Suppressor macrophage treated with lipopolysaccharide for 1 hour (primary cell): ENCODE measurements at places on chromosomes 12 and 14.
A peak's percentile ranks its signal among the peaks of the same experiment; 100 is the strongest.

DNA sequence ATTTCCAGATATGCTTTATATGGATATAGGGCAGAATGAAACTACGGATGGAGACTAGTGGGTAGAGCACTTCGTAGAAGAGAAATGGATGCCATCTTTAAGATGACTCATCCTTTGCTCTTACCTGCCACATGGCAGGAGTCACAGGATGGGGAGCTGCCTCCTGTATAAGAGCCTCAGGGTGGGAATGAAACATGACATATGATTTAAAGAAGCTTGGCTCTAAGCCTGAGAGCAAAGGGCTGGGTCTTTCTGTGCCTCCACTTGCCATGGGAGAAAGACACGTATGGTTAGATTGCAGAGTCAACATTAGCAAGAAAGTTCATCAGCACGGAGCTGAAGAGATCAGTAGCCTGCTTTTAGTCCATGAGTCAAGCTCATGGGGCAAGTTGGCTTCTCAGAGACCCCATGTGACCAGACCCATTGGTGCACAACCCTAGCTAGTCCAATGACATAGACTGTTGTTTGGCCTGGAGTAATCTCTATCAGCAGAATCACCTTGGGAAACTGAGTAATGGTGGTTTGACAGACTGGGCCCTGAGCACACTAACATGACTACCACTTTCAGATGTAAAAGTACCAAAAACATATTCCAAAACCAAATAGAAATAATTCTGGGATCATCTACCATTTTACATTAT lies 38.1 kb upstream of the IL22 start:
- DNase-seq: no peak

DNA sequence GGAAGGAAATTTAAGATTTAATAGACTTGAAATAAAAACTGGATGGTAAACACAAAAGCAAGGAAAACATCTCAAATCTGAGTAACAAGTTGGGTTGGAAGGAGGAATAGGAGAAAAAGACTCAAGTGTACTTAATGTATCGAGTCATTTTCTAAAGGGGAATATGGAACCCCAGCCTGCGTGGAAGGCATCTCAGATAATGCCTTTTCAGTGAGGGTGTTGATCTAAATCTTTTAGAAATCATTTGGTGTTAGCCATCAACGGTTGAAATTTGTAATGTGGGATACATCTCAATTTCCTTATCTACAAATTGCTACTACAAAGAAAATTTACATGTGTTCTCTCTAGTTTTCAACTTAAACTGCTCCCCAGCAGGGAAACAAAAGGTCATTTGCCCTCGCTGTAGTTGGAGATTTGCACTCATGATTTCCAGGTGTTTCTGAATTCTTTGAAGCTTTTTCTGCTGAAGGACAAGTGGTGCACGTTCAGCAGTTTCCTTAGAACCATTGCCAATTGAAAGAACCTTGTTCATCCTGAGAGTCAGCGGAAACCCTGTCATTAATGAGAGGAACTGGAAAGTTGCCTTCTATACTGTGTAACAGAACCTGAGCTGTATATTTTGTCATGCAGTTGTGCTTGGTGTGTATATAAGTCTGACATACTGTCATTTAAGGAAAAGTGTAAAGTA lies 2.2 kb downstream of the PCBP2 start:
- DNase-seq: no peak

- no peak for DNase-seq
Observed at GRCh38 chr12:95699579-95699978, 91.0 kb downstream of the NTN4 start.

DNA sequence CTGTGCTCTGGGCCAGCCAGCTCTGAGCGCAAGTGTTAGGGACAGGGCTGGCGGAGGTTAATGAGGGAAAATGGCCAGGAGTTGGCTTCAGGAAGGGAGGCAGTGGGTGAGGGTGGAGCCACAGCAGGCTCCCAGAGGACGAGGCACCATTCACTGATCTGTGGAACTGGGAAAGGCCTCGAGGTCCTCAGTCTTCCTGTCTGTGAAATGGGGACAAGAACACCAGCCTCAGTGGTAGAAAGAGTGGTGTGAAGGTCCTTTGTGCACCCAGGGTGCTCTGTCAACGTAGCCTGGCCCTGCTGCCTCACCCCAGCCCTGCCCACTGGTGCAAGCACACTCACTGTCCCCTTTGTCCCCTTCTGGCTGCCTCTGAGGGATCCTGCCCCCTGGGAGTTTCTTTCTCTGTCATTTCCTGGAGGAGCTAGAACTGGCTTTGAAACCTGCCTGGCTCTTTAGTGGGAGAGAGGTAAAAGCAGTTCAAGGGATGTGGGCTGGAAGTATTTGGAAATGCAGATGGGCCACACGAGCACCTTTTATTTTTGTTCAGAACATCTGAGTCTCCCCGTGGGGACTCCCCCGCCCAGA lies 25.0 kb downstream of the SYNDIG1L start:
- DNase-seq: no peak

DNA sequence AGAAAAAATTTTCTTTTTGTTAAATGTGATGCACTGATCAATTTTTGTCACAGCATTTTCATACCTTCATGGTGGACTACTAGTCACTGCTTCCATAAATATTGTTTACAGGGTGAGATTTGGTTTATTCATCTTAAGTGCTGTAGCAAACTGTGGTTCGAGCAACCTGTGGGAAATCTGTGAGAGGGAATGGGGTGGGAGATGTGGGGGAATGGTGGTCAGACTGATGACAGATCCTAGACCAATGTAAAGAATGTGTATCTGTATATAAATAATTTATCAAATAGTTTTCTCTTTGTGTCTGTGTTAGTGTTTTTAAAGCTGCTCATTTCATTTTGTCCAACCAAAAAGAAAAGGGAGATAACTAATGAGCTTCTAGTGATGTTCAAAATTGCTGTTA lies 26.7 kb downstream of the CSRP2 start:
- DNase-seq: no peak

DNA sequence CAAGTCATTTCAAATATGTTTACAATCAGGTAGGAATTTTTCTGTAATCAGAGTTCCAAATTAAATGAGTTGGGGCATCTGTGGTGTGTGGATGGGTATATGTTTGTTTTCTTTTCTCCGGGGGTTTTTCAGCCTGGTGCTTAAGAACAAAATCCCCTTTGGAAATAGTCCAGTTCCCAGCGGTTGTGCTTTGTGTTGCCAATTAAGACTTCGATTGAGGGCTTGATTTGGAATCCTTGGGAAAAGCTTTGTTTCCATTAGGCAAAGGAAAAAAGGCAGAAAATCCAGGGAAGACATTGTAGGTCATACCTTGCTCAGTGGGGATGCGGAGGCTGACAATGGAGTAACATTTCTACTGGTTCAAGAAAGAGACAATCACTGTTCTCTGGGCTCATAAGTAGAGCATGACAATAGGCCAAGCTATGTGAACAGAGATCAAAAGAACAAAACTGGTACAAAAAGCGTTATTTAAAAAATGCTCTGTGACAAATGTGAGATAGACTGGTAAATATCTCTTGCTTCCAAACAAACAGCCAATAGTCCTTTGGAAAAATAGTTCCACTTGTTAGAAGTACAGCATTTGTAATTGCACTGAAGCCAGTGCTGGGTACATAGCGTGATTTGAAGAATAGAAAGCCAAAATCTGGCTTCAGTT lies 79.7 kb downstream of the EML1 start:
- no peak for DNase-seq

- peak; percentile 29 for DNase-seq
Observed at GRCh38 chr12:104741497-104742367, 216.4 kb downstream of the SLC41A2 start.

DNA sequence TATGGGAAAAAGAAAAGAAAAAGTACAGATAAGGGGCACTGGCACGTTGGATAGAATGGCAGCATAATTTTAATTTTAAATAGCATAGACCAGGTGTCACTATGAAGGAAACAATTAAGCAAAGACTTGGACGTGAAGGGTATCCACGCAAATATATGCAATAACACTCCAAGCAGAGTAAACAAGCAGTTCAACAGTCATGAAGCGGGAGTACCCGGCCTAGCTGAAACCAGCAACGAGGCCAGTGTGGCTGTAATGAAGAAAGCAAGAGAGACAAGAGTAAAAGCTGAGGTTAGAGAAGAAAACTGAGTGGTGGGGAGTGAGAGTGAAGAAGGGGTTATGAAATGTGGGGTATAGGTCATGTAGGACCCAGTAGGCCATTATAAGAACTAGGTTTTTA lies 85.4 kb downstream of the BCL2L14 start:
- DNase-seq: no peak

DNA sequence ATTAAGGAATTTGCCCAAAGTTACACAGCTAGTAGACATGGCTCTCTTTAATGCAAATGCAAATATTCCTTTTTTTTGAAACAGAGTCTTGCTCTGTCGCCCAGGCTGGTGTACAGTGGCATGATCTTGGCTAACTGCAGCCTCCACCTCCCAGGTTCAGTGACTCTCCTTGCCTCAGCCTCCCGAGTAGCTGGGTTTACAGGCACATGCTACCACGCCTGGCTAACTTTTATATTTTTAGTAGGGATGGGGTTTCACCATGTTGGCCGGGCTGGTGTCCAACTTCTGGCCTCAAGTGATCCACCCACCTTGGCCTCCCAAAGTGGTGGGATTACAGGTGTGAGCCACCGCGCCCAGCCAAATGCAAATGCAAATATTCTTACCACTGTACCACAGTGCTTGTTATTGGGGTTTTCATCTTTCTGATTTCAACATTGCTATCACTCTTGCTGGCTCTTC lies 24.5 kb upstream of the HIGD1C start:
- no peak for DNase-seq

DNA sequence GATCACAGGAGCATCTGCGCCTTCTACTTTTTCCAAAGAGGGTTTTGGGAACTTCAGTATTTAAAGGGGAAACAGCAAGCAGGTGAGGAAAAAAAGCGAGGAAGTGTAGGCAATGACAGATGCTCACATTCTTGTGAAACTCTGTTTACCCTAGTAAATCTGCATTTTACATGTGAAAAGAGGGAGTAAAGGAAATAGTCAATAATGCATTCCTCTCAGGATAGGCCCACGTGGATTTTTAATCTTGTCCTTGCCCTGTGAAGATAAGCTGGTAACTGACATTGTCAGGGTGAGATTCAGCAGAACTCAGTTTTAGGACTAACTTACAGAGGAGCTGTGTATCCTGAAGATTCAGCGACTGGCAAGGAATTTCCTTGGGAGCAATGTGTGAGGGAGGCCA lies 1119.2 kb upstream of the TMEM132C start:
- no peak for DNase-seq

DNA sequence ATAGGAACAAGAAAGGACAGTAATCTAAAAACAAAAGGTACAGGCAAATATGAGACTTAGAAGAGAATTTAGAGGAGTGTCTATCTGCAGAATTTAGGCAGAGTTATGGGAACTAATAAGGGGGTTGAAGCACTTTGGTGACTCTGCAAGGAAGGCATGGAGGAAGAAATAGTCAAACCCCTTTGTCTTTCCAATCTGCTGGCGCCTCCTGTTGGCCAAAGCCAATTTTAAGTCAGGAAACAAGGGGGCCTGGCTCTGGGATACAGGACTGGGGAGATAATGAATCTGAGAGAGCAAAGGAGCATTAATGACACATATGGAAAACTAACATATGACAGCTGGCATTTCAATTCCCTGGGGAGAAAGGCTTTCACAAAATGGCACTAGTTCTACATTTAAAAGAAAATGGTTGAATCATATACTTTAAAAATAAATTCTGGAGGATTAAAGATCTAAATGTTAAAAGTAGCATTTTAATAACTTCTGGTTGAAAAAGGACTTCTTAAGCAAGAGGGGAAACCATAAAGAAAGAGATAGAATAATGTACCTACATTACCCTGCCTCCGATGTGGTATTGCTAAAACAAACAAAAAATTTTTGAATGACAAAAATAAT lies 48.5 kb upstream of the CSRP2 start:
- peak; percentile 72 for DNase-seq

DNA sequence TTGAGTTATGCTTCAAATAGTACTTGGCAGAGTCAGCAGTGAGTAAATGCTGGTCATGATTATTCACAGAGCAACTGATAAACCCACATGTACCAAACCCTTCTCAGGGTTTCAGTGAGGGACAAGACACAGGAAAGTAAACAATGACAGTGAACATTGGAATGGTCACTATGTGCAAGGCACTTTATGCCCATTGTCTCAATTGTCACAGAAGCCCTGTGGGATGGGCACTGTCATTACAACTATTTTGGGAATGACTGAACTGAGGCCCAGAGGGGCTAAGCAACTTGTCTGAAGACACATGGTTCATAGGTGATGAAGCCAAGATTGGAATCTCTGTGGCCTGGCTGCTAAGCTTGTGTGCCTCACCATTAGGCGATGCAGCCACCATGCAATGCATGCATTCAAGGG lies 238.5 kb downstream of the RBM19 start:
- DNase-seq: no peak

- no peak for DNase-seq
Observed at GRCh38 chr12:15886372-15887042, 4.3 kb downstream of the STRAP start.

GRCh38 chr12:59651229-59651920 lies 55.5 kb downstream of the SLC16A7 start:
- DNase-seq: no peak

DNA sequence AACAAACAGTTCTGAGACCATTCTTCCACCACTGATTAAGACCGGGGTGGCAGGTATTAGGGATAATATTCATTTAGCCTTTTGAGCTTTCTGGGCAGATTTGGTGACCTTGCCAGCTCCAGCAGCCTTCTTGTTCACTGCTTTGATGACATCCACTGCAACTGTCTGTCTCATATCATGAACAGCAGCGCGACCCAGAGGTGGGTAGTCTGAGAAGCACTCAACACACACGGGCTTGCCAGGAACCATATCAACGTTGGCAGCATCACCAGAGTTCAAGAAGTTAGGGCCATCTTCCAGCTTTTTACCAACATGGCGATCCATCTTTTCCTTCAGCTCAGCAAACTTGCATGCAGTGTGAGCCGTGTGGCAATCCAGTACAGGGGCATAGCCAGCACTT lies 16.9 kb downstream of the AEBP2 start:
- no peak for DNase-seq

- no peak for DNase-seq
Observed at GRCh38 chr14:101509730-101510371, 51.4 kb upstream of the DIO3 start.

GRCh38 chr12:59066445-59066844 lies 146.1 kb upstream of the LRIG3 start:
- no peak for DNase-seq

DNA sequence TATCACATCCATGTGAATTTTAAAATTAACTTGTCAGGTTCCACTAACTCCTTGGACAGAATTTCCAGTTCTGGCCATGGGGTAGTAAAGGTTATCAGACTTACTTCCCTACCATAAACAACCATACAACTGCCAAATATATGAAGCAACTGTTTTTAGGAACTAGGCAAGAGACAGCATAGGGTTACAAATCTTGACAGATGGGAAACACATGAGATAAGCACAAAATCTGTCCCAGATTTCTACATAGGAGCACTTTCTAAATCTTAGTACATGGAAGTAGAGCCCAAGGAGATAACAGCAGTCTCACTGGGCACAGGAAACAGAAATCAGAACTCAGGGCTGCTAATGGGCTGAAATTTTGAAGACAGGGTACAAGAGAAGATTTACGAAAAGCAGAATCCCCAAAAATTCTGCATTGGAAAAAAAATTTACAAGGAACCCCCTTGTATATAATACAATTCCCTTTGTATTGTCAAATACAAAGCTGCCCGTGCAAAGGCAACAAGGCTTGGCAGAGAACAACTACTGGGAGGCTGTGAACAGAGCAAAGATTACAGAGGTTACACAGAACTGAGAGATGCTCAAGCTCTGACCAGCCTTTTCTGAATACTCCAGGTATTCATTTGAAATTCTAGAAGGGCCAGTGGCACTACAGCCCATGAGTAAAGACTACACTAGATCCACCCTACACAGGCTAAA lies 43.2 kb downstream of the GALNT4 start:
- DNase-seq: peak; percentile 76

- no peak for DNase-seq
Observed at GRCh38 chr12:80234667-80235066, 135.3 kb downstream of the OTOGL start.

GRCh38 chr14:97977651-97978261 lies 1180.6 kb downstream of the VRK1 start:
- no peak for DNase-seq
